Cortex of kidney (tissue), 1 donor: ENCODE measurements at places on chromosomes 1 and 21.

- DNase-seq, result no peak
Measured at GRCh38 chr1:117672756-117673155, 66.9 kb downstream of the TENT5C start.

- DNase-seq, result no peak
Measured at GRCh38 chr1:145990249-145990855, 6.0 kb downstream of the TXNIP start.

DNA sequence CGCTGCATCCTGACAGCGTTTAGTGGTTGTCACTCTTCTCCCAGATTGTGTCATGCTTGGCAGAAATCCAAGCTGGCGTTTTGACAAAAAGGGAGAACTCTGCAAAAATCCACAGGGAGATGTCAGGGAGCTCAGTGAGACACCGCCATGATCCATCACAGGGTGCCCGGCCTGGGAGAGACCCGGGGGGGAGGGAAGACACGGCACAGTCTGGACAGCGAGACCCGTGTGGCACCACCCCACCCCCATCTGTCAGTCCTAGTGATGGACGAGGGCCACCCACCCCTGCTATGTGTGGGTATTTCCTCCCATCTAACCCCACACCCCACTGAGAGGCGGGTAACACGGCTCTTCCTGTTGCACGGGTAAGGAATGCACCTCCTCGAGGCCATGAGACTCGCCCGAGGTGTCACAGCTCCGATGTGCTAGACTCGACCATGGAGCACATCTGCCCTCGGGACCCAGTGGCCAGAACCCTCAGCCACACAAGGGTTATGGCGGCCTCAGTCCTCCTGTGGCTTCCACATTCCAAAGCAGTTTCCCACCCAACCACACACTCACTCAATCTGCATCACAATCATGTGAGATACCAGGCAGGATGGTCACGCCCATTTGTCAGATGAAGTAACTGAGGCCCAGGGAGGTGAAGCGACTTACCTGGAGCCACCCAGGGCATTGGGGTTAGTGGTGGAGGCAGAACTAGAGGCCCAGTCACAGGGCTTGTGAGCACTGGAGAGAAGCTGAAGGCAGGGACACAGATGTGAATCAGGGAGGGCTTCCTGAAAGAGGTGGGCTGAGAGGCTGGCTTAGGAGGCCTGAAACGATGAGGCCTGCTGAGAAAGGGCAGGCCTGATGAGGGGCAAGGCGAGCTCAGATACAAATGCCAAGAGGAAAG is 688.5 kb downstream of the MATN1 start:
- DNase-seq, result no peak

DNA sequence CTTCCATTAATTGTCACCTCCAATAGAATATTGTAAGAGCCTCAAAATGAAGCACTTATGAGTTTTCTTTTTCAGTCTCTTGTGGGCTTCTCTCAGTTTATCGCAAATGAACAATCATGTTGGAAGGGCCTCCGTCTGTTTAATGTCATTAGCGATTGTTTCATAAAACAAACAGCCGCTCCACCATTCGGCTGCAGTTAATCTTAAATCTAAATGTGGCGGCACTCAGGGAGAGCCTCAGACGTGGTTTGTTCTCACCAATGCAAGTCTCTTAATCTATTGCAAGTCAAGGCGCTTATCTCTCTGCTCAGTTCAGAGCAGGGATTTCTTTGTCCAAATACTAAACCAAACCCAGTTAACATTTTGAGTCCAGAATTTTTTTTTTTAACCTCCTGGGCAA is 34.9 kb upstream of the ESRRG start:
- DNase-seq, result no peak

DNA sequence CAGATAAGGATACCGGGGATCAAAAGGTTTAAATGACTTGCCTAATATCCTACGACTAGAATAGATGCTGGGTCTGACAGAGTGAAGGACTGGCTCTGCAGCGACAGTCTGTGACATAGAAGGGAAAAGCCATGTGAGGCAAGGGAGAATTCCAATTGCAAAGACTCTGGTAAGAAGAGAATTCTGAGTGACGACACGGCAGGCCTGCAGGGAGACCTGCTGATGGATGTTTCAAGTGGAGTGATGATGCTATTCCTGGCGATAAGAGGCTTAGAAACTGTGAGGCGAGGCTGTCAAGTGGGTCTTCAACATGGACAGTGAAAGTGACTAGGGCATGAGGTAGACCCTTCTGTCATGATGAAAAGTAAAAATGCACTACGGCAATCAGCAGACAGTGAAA is 176.6 kb upstream of the PBX1 start:
- DNase-seq, result no peak

DNA sequence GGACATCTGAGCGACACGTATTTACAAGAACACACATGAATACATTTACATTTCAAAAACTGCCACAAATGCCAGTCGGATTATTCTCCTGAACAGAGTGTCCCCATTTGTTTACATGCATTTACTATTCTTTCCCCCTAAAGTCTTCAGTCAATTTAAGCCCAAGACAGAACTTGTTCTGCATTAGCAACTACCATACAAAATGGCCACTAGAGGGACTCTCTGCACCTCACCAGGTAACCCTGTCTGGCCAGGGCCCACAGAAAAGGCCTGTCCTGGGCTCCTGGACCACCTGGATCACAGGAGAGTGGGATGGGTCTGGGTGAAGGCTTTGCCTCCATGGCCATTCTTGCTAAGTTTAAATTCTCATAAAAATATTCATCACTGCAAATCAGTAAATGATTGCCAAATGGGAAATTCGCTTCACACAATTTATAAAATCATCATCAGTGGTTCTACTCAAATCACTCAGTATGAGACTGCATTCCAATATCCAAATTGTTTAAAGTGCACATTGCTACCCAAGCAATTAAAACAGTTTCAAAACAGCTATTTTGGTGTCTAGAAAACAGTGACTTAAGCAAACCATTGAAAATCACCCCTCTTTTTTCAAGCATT is 12.5 kb upstream of the GUCA2A start:
- no peak for DNase-seq

DNA sequence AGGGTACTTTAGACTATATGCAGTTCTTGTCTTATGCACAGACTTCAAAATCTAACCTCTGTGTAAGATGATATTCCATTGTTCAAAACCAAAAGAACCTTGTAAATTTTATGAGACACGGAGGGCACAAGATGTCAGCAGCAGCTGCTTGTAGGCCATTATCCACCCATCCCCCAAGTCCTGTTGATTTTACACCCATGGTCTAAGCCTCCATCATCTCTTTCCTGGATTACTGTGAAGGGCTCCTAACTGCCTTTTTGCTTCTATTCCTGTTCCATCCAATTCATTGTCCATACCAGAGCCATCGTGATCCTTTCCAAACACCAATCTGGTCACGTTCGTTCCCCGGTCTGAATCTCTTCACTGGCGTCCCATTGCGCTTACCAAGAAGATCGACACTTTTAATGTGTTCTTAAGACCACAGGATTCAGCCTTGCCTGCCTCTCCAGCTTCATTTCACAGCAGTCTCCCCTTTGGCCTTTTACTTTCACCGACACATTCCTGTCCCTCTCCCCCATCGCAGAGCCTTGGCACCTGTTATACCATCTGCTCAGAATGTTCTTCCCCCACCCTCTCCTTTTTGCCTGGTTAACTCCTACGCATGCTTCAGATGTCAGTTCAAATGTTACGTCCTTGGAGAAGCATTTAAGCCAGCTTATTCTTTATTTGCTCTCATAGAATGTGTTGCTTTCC is 107.3 kb upstream of the POU3F1 start:
- no peak for DNase-seq

- DNase-seq, result no peak
Measured at GRCh38 chr1:184150776-184151531, 99.4 kb downstream of the TSEN15 start.

- DNase-seq, result no peak
Measured at GRCh38 chr1:37064039-37064438, 29.7 kb upstream of the GRIK3 start.

DNA sequence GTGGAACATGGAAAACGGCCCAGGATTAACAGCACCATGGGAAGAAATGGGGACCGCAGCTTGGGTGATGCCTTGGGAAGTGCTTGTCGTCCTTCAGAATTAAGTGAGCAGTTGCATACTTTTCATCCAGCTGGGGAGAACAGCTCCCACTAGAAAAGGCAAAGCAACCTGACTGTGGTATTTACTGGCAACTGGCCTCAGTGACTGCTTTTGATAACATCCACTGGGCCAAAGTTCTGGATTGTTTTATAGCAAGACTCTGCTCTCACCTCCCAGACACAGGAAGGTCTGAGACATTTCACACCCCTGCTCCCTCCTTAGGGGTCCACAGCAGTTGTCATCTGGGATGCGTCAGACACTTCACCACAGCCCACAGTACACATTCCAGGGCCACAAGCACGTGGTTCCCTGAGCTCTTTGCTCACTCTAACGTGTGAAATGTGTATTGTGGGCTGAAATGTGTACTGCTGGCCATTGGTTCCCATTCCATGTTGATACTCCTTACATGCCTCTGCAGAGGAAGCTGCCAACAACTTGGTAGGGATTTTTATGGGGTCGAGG is 6.6 kb downstream of the PAPPA2 start:
- DNase-seq, result no peak

GRCh38 chr1:153374071-153374470 is 1.4 kb downstream of the S100A12 start:
- DNase-seq, result no peak

- no peak for DNase-seq
Measured at GRCh38 chr1:207088701-207089626, at the start of gene C4BPB. TSS of gene C4BPB (plus strand) at chr1:207088860. CDS start at chr1:207089532, 672 bp downstream.

- DNase-seq, result no peak
Measured at GRCh38 chr1:203512517-203512847, 18.5 kb downstream of the OPTC start.

GRCh38 chr1:156797212-156797871 is 19.3 kb downstream of the SH2D2A start:
- no peak for DNase-seq

- no peak for DNase-seq
Measured at GRCh38 chr1:207407655-207408260, 46.4 kb upstream of the CR2 start.
